CD8-positive, alpha-beta memory T cell (primary cell): ENCODE measurements at places on chromosomes 5 and 9. TPM values are rescaled to one million over a fixed set of nuclear protein-coding genes. Genes with fewer than 3 reads are reported as not detected.

DNA sequence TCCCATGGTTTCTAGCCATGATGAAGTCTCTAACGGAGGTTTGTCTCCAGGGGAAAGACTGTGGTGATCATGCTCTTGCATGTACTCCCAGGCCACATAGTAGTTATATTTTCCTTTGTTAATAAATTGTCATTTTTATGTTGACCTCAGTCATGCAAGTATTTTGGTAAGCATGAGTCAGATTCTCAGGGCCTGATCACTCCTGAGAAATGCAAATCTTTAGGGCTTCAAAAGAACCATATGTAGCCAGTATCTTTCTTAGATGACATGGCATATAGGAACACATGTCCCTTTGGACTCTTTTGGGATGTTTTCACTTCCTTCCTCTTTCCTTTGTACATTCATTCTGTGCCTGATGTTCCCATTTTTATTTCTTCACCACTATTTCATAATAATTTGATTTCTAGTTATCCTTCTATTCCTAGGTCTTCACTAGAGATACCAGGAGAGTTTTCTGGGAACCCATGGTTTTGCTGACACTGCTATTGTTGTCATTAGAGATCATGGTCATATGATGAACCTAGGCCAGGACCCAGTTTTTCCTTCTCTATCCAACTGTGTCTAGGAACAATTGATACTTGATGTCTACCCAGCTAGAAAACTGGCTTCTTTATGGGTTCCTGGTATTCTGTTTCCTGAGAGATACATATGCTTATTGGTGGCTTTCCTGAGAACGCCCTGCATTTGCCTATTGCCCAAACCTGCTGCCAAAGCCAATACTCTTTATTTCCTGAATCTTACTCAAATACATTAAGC is 248.1 kb upstream of the NREP start:
- no peaks in the 10 kb centered on the region for H3K36me3 ChIP-seq
- no peak overlapping the region for H3K4me3 ChIP-seq
- no peaks in the 10 kb centered on the region for H3K4me1 ChIP-seq
- H3K27ac ChIP-seq = no peak overlapping the region
- H3K27me3 ChIP-seq = no peaks in the 10 kb centered on the region
- DNase-seq = no peak

ALAD gene
- total RNA-seq = 22.8 TPM

- no peak for DNase-seq
- H3K27ac ChIP-seq = no peak overlapping the region
- no peaks in the 10 kb centered on the region for H3K36me3 ChIP-seq
- H3K27me3 ChIP-seq = no peaks in the 10 kb centered on the region
- no peak overlapping the region for H3K4me3 ChIP-seq
These were observed 320.3 kb downstream of the ACTL7B start for GRCh38 chr9:108535526-108535925.

- no peak for DNase-seq
- H3K36me3 ChIP-seq = no peaks in the 10 kb centered on the region
- H3K27ac ChIP-seq = no peak overlapping the region
- no peaks in the 10 kb centered on the region for H3K27me3 ChIP-seq
- H3K4me1 ChIP-seq = no peaks in the 10 kb centered on the region
These were observed 4.3 kb upstream of the IL17B start for GRCh38 chr5:149383399-149383798.

NKD2 gene
- 0.20 TPM for total RNA-seq

GRCh38 chr9:98318834-98319478 is 63.5 kb upstream of the TBC1D2 start:
- no peaks in the 10 kb centered on the region for H3K27me3 ChIP-seq
- no peak overlapping the region for H3K4me3 ChIP-seq
- no peaks in the 10 kb centered on the region for H3K4me1 ChIP-seq
- DNase-seq = no peak
- no peak overlapping the region for H3K27ac ChIP-seq

- H3K4me3 ChIP-seq = no peak overlapping the region
- no peaks in the 10 kb centered on the region for H3K4me1 ChIP-seq
- H3K27me3 ChIP-seq = no peaks in the 10 kb centered on the region
- no peak for DNase-seq
These were observed 60.5 kb downstream of the BASP1 start for GRCh38 chr5:17277907-17278306.

GRCh38 chr9:115360122-115360521 is 242.2 kb upstream of the TNC start:
- H3K36me3 ChIP-seq = no peaks in the 10 kb centered on the region
- no peak overlapping the region for H3K27ac ChIP-seq
- no peak overlapping the region for H3K4me3 ChIP-seq
- no peaks in the 10 kb centered on the region for H3K4me1 ChIP-seq
- no peaks in the 10 kb centered on the region for H3K27me3 ChIP-seq

DNA sequence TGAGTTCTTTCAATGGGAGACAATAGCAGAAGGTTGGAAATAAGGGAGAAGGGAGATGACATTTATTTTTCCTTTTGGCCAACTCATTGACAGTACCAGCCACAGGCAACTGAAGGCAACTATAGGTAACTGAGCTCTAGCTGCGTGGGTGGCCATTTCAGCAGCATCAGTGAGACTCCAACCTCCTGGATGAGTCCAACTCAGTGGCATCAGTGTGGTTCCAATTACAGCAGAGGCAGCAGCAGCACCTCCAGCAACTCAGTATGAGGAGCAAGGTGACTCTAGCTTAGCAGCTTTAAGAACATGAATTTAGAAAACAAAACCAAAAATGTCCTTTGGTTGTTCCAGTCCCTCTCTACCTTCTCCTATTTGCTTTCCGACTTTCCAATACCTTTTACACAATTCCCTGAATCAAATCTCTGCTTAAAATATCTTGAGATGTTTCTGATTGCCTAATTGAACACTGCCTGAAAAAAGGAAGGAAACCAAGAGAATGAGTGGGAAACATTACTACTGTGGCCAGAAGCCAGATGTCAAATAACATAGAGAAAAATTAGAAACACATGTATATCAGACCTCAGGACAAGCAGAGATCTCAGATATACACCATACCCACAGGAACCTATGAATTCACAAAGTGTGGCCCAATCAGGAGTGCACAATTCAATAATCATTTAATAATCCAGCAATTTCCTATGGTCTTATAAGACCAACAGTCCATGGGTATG is 166.5 kb upstream of the RORB start:
- DNase-seq = no peak
- H3K4me1 ChIP-seq = no peaks in the 10 kb centered on the region
- no peaks in the 10 kb centered on the region for H3K36me3 ChIP-seq
- no peak overlapping the region for H3K4me3 ChIP-seq
- H3K27me3 ChIP-seq = no peaks in the 10 kb centered on the region
- no peak overlapping the region for H3K27ac ChIP-seq

- H3K4me3 ChIP-seq = peak overlapping the region; percentile 83
- DNase-seq = no peak
- no peaks in the 10 kb centered on the region for H3K36me3 ChIP-seq
- peaks cover 16% of the 10 kb centered on the region for H3K4me1 ChIP-seq
- peak overlapping the region; percentile 71 for H3K27ac ChIP-seq
These were observed 635 bp downstream of the IFT74 start for GRCh38 chr9:26956860-26957233.

DNA sequence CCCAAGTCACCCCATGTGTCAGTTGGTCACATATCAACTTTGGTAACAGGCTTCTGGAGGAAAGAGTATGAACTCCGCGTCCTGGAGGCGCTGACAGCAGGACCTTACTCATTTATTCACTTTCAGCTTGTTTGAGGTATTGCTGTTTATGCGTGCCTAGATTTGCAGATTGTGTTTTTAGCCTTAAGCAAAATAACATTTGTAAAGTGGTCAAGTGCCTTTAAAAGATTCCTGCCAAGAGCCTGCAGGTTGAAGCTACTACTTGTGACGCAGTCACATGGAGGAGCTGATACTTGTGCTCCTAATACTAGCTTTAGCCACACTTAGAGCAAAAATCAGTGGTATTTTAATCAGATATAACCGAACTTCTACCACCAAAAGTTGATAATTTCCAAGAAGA is 351.3 kb downstream of the ADGRV1 start:
- H3K4me3 ChIP-seq = no peak overlapping the region
- no peaks in the 10 kb centered on the region for H3K27me3 ChIP-seq
- no peaks in the 10 kb centered on the region for H3K4me1 ChIP-seq
- no peak overlapping the region for H3K27ac ChIP-seq
- no peaks in the 10 kb centered on the region for H3K36me3 ChIP-seq

DNA sequence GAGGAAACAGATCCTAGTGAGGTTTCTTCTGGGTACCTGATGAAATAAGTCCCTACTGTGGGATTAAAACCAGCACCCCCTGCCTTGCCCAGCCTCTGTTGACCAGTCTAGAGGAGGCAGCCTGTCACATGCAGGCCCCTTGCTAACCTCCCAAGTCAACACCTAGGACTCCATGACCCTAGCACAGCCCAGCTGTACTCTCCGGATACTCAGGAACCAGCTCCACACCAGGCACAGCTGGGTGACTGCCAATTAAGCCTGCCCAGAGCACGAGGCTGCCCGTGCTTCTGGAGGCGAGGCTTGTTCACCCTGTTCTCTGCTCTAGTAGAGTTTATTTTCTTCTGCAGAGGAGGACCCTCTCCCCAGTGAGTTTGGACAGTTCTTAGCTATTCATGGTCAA is 92.5 kb downstream of the SNX24 start:
- no peaks in the 10 kb centered on the region for H3K27me3 ChIP-seq
- DNase-seq = no peak
- no peaks in the 10 kb centered on the region for H3K4me1 ChIP-seq
- no peak overlapping the region for H3K4me3 ChIP-seq
- H3K27ac ChIP-seq = no peak overlapping the region
- H3K36me3 ChIP-seq = no peaks in the 10 kb centered on the region

GRCh38 chr5:44809956-44810420 is 1.2 kb downstream of the MRPS30 start:
- no peaks in the 10 kb centered on the region for H3K27me3 ChIP-seq
- DNase-seq = no peak
- H3K27ac ChIP-seq = peak overlapping the region; percentile 91
- H3K4me1 ChIP-seq = peaks cover 17% of the 10 kb centered on the region
- H3K4me3 ChIP-seq = peak overlapping the region; percentile 94

CDC25C gene
- 4.3 TPM for total RNA-seq

CNTLN gene
- total RNA-seq = 0.20 TPM

DNA sequence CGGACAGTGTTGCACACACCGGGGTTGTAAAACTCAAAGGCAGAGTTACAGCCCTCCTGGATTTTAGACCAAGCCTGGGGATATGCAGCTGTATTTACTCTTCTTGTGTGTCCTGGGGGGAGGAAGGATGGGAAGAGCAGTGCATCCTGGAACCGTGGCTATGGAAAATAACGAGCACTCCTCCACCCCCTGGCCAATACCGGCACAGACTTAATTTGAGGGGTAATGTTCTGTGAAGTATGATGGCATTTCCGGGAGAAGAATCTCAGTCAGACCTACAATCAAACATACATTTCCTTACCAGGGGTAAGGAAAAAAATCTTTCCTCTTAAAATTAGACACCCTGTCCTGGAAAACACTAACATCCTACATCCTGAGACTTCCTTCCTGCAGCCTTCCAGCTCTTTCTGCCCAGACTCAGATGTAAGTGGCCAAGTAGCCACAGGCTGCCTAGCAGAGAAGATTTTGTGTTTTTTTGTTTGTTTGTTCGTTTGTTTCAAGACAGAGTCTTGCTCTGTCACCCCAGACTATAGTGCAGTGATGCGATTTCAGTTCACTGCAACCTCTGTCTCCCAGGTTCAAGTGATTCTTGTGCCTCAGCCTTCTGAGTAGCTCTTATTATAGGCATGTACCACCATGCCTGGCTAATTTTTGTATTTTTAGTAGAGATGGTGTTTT is 11.0 kb upstream of the ERMP1 start:
- peak overlapping the region; percentile 30 for H3K27ac ChIP-seq
- peak overlapping the region; percentile 33 for H3K4me3 ChIP-seq
- DNase-seq = no peak
- H3K27me3 ChIP-seq = no peaks in the 10 kb centered on the region
- H3K36me3 ChIP-seq = no peaks in the 10 kb centered on the region

DNA sequence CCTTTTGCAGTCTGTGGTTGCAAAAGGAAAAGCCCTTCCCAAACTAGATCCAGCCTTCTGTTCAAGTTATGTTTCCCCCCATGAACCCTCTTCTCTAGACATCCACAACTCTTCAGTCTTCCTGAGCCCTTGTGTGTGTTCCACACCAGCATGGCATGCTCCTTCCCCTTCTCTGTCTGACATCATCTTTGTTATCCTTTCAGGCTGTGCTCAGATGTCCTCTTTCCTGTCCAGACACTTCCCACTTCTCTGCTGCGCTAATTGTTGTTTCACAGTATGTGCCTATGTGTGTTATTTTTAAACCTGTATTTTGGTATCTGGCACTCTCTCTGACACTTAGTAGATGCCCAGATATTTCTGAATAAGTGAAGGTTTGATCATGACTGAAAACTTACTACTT is 38.2 kb downstream of the FOCAD start:
- H3K4me1 ChIP-seq = no peaks in the 10 kb centered on the region
- no peak overlapping the region for H3K4me3 ChIP-seq
- H3K27me3 ChIP-seq = no peaks in the 10 kb centered on the region
- no peak for DNase-seq

- H3K4me3 ChIP-seq = no peak overlapping the region
- H3K4me1 ChIP-seq = no peaks in the 10 kb centered on the region
- no peaks in the 10 kb centered on the region for H3K27me3 ChIP-seq
- H3K36me3 ChIP-seq = no peaks in the 10 kb centered on the region
- DNase-seq = no peak
- H3K27ac ChIP-seq = no peak overlapping the region
These were observed 278.5 kb downstream of the CCDC171 start for GRCh38 chr9:15831384-15831783.
